ENCODE measurements at places on chromosomes 7 and 10.

DNA sequence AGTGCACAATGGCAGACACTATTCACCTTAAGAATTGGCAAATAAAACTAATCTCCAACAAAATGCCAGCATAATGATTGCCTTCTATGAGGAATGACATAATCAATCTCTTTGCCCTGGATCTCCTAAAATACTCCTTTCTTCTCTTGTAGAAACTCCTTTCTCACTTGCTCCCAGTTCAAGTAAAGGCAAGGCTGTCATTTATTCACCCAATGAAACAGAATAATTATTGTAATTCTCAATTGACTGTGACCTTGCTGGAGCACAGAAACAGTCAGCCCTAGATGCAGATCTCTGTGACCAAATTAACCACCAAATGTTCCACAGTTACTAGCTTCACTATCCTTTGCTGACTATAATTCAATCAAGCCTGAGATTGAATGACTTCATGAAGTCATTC, 99.3 kb downstream of the SEMA3C start:
- DNase-seq = no peak

DNA sequence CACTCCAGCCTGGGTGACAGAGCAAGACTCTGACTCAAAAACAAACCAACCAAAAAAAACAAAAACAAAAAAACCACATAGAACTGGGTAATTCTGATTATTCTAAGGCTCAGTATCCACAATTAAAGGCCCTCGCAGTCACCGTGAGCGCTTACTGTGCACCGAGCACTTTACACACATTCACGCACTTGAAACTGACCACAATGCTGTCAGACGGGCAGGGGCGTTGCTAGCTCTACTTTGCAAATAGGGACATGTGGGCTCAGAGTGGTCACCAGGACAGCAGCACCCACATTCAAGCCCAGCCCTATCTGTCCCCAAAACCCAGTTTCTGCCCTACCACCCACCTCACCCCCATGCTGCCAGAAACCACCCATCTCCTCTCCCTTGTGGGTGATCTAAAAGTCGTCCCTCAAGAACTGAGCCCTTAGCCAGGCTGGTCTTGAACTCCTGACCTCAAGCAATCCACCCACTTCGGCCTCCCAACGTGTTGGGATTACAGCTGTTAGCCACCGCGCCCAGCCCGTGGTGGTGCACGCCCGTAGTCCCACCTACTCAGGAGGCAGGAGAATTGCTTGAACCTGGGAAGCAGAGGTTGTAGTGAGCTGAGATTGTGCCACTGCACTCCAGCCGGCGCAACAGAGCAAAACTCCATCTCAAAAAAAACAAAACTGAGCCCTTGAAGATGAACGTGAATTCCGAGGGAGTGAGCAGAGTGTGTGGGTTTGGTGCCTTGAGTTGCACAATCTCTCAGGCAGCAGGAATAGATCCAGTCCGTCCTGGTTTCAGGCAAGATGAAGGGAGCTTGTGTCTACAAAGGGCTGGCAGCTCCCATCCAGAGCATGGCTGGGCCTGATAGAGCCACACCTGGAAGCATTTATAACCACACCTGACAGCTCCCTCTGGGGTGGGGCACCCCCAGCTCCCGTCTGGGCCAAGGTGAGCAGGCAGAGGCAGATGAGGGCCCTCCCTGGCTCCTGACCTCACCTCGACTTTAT, 5.4 kb upstream of the HSPB1 start:
- DNase-seq = no peak

- DNase-seq = no peak
These were observed 5.4 kb downstream of the ARHGAP21 start for GRCh38 chr10:24718031-24718855.

- DNase-seq = no peak
These were observed 893.9 kb downstream of the CCSER2 start for GRCh38 chr10:85222300-85222699.

- DNase-seq = no peak
These were observed 766.7 kb upstream of the GHITM start for GRCh38 chr10:83372646-83373045.

DNA sequence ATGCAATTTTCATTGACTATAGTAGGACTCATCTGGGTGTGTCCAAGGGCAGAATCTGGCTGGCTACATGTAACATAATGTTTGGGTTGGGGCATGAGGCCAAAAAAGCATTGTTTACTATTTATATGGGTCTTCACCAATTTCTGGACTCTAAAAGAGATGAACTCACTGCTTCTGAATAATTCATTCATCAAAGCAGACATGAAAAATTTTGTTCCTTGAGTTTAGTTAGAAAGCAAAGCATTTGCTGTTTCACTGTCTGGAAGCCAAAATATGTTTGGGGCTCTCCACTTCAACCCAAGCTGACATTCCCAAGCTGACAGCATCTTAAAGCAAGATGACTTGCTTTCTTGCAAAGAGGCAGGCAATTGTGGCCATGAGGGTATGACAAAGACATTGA, 670.6 kb downstream of the SUGCT start:
- no peak for DNase-seq

GRCh38 chr7:125934955-125935354, 1005.3 kb upstream of the POT1 start:
- no peak for DNase-seq

DNA sequence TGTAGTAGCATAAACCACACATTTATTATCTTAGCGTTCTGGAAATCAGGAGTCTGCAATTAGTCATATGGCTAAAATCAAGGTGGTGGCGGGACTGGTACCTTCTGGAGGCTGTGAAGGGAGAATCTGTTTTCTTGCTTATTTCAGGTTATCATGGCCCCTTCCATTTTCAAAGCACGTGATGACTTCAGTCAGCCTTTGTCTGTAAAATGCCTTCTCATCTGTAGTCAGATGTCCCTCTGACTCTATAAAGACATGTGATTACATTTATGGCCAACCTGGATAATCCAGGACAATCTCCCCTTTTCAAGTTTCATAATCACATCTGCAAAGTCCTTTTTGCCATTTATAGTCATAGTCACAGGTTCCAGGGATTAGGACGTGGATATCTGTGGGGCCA, 15.5 kb upstream of the ZNF248 start:
- no peak for DNase-seq

GRCh38 chr7:86937363-86937878, 122.0 kb downstream of the ELAPOR2 start:
- DNase-seq = no peak

GRCh38 chr7:82740246-82740848, 296.8 kb upstream of the CACNA2D1 start:
- peak; percentile 41 for DNase-seq

GRCh38 chr7:82631998-82632397, 188.4 kb upstream of the CACNA2D1 start:
- no peak for DNase-seq

DNA sequence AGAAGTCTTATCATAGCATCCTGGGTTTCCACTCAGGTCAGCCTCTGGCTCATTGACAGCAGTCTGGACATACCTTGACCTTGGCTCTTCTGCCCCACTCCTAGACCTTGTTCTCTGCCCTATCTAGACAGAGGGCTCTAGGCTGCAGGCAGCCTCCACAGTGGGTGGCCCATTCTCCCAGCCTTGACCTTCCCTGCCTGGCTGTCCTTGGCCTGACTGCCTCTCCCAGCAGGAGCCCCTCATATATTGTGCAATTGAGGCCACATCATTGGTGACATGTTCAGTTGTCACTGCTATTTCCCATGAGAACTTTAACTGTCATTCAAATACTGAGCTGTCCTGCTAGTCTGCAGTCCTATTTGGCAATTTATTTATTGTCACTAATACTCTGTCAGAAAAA, 503.4 kb downstream of the PLXNA4 start:
- DNase-seq = no peak

- DNase-seq = no peak
These were observed 68.7 kb downstream of the GNA12 start for GRCh38 chr7:2775376-2775775.

DNA sequence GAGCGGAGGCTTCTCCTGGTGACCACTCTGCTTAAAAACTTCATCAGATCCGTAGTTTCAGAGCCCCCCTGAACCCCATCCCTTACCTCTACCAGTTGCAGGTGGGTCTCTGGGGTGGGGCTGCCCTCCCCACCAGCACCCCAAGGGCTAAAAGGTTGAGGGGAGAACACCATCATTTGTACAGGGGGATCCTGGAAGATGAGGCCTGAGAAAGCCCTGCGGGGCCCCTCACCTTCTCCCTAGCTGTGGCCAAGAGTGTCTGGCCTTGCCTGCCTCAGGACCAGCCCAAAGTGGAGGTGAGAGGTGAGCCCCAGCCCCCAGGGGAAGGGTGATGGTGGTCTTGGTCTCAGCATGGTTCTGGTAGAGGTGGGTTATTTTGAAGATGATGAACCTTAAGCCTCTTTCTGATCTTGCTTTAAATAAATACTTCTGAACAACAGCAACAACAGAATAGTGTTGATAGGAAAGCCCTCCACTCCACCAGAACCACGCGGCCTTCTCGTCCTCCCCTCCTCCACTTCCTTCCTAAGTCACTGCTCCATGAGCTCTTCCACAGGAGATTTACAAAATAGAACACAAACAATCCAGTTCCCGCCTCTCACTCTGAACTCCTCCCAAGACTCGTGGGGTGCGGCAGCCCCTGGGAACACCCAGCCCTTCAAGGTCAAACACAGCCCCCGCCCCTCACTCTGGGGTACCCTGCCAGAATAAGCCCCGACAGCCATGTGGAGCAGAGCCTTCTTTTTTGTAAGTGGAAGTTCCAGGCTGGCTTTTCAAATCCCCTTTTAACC, 169.1 kb downstream of the EGFR start:
- no peak for DNase-seq

DNA sequence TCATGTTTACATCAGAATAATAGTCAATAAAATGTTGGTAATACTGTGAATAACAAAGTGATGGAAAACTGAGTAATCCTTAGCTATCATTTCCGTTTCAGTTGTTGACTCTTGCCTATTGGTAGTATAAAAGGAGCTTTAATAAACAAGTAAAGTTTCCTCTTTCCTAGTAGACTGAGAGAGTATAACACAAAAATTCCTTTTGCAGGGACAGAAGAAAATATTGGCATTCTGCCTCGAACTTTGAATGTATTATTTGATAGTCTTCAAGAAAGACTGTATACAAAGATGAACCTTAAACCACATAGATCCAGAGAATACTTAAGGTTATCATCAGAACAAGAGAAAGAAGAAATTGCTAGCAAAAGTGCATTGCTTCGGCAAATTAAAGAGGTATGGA, 9.4 kb downstream of the KIF20B start:
- DNase-seq = no peak

DNA sequence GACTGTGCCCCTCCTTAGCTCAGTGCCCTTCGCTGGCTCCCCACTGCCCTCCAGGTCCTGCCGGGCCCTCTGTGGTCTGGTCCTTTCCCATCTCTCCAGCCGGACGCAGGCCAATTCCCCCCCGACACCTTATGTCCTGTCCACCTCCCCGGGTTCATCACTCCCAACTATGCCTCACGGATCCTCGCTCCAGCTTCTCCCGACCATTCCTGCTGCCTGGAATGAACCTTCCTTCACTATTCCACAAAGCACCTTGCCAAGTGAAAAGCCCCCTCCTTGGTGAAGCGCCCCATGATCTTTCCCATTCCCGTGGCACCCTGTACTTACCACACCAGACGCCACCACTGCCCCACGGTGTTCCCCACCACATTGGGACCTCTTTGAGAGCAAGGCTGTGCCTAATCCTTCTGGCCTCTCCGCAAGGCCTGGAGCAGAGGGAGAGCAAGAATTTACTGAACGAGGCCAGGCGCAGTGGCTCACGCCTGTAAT, 47.2 kb downstream of the TMEM270 start:
- no peak for DNase-seq

GRCh38 chr10:90858461-90858968, 676 bp upstream of the HTR7 start:
- no peak for DNase-seq

GRCh38 chr10:132458071-132458585, 61.1 kb downstream of the PWWP2B start:
- DNase-seq = no peak
